ENCODE measurements at places on chromosomes 7 and 10.

GRCh38 chr7:131507592-131508331 is 48.7 kb downstream of the PODXL start:
- peak; percentile 69 for DNase-seq

- peak; percentile 55 for DNase-seq
These were observed 42.5 kb downstream of the FOXK1 start for GRCh38 chr7:4724648-4725013.

DNA sequence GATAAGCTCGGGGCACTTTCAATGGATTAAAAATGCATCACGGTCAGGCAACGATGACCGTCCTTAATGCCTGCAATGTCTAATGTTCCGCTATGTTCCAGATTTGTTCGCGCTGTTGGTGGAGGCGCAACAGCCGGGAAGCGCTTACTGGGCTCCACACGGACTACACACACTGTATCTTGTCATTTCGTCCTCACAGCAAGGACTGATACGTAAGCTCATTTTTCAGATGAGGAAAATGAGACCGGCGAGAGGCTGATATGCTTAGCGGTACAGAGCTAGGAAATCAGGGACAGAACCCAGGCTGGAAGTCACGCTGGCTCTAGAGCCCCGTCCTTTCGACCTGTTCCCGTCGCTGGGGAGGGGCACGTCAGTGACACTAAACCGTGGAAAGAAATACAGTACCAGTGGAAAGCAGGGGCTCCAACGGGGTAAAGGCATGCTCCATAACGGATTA is 670 bp downstream of the TPK1 start:
- peak; percentile 32 for DNase-seq

DNA sequence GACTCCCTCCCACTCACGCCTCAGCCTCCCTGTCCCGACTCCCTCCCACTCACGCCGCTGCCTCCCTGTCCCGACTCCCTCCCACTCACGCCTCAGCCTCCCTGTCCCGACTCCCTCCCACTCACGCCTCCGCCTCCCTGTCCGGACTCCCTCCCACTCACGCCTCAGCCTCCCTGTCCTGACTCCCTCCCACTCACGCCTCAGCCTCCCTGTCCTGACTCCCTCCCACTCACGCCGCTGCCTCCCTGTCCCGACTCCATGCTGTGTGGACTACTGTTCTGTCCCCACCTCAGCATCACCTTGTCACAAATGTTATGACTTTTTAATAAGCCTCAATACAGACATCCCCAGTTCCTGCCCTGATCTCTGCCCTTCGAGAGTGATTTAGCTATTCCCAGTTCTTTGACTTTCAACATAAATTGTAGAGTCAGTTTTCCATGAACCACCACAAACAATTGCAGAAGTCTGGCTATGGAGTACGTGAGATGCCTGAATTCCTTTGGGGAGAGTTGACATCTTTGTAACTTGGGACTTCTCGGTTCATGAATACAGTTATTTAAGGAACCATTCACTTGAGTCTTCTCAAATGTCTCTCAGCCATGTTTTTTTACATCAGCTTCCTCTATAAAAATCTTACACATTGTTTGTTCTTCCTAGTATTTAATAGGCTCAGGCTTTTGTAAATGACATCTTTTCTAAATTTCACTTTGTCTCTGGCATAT is 71.9 kb downstream of the FOXL3 start:
- no peak for DNase-seq

DNA sequence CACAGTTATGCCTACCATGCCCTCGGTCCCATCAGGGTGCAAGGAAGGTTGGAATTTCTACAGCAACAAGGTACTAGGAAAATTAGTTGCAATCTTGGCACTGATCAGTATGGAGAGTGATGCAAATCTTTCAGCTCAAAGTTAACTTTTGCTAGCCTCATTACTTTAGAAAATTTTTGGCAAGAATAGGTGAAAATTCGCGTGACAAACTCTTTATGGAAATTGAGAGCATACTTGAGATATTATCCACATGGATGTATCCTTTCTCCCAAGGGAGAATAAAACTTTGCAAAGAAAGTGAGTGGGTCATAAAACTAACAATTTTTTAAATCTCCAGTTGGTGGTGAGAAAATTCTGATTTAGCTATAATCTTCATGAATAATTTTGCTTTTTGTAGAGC is 71.1 kb upstream of the SLC39A12 start:
- no peak for DNase-seq

- DNase-seq: no peak
These were observed 597 bp downstream of the SND1 start for GRCh38 chr7:127652333-127653248.

- no peak for DNase-seq
These were observed 146.8 kb downstream of the FZD1 start for GRCh38 chr7:91411060-91411459.

DNA sequence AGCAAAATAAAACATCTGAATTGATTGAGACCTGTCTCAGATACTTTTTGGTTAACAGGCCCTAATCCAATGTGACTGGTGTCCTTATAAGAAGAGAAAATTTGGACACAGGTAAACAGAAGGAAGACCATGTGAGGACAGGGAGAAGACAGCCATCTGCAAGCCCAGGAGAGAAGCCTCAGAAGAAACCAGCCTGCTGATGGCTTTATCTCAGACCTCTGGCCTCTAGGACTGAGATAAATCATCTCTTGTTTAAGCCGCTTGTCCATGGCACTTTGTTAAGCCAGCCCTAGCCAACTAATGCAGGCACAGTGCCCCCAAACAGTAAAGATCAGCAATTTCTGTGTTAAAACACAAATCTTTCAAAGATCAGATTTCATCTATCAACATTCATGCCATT is 41.8 kb upstream of the FIGNL1 start:
- DNase-seq: no peak

- DNase-seq: no peak
These were observed 140.6 kb downstream of the TMEM168 start for GRCh38 chr7:112649560-112649959.

DNA sequence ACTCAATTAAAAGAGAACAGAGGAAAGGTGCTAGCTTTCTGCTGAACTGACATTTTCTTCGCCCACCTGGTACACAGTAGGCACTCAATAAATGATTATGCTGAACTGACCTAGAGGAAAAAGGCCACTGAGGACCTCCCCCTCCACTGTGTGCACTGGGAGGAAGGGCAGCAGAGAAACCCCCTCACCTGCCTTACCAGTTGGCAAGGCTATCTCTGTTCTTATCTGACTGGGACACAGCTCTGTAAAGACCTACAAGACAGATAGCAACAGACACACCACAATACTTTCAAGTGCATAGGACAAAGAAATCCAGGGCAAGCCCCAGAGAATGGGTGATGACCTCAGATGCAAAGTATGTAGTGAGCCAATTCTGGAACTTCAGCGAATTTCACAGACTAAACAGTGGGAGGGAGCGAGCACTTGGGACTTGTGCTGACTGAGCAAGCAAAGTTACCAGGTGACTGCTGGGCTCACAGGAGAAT is 30.4 kb downstream of the PDLIM1 start:
- no peak for DNase-seq

DNA sequence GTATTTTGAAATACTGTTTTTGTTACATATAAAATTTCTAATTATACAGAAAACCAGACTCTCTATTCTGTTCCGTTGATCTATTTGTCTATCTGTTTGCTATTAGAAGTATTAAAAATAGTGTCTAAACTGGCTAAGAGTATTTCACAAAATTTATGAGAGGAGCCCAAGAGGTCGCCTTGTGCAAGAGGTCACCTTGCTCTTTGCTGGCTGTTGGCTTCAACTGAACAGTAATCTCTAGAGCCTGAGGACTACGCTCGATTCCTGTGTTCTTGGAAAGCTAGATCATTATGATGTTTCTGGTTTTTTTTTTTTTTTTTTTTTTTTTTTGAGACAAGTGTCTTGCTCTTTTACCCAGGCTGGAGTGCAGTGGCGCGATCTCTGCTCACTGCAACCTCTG is 428.6 kb downstream of the LRMDA start:
- no peak for DNase-seq

- no peak for DNase-seq
These were observed 106.0 kb downstream of the ADARB2 start for GRCh38 chr10:1631282-1631681.

DNA sequence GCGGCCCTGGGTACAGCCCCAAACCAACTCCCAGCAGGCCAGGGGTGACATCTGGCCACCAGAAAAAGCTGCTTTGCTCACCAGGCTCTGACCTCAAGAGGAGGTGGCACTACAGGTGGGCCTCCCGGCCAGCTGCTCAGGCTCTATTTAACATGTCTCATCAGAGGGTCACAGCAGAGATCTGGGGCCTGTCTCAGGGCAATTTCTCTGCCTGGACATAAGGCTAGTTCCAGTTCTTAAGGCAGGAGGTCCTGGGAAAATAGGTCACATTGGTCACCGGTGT is 88.6 kb downstream of the GFRA1 start:
- DNase-seq: no peak

DNA sequence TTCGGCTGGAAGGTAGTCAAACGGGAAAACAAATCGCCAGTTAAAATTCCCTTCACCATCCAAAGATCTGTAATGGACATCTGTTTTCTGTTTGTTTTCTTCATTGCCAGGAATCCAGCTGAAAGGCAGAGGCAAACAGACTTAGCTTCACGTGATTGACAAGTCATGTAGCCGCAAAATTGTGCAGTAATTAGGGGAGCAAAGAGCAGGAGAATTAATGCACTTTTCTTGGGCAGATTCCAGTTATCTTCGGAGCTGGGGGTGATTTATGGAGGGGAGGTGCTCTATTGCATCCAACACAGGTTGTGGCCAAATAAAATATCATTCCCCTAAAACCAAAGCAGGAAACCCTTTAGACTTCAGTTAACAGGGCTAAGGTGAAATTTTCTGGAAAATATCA is 162.2 kb downstream of the MYOF start:
- no peak for DNase-seq

GRCh38 chr7:16465469-16466361 is at the start of gene SOSTDC1:
TSS of gene SOSTDC1 (minus strand) at chr7:16465738. CDS start at chr7:16465668, 70 bp downstream.
- no peak for DNase-seq

- DNase-seq: no peak
These were observed at the start of gene PHYHIPL for GRCh38 chr10:59176241-59177030. TSS of gene PHYHIPL (plus strand) at chr10:59176643. CDS start at chr10:59176854, 211 bp downstream.

GRCh38 chr10:2979306-2979705 is 88.0 kb upstream of the PFKP start:
- DNase-seq: no peak

DNA sequence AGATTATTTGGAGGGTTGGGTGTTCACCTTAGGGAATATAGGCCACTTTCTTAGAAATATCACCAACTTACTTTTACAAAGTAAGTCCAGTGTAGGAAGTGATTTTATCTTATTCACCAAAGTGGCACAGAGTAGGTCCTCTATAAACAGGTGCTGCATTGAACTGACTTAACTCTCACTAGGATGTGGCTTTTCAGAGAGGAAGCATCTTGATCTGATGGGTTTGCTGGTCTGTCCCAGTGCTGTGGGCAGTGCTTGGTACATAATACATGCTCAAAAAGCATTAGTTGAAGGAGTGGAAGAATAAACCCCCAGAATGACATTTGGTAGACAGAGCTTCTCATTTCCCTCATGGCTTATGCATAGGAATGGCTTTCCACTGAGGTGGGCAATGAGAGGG is 334.7 kb downstream of the LRMDA start:
- DNase-seq: no peak

DNA sequence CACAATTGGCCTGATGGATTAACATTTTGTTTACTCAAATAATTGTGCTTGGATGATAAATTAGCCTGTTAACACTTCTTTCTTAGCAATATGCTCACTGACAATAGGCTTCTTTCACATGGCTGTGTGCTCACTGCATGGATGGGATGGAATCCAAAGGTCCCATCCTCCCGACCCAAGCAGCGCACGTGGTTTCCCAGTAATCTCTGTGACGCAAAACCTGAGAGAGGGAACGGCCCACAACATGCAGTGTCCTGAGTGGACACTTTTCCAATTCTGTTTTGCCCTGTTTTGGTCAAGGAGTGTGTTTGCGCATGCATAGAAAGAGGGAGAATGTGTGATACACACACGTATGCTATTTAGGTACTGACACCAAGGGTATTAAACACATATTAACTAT is 42.1 kb upstream of the RASGEF1A start:
- DNase-seq: no peak

DNA sequence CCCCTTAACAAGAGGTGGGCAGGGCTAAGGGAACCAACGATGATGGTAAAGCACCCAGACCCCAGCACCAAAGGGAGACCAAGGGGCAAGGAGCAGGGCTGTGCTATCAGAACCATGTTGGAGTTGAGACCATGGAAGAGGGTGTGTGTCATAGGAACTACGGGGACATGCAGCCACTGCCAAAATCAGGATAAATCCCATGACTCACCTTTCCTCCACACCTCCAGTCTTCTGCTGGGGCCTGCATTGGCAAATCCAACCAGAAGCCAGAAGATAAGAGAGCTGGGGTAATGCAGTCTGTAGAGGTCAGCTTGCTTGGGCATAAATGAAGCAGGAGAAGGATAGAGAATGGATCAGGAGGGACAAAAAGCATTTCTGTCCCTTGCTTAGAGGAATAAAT is 42.7 kb upstream of the SMARCD3 start:
- no peak for DNase-seq

GRCh38 chr10:33179067-33179466 is 155.4 kb downstream of the NRP1 start:
- DNase-seq: no peak

- DNase-seq: no peak
These were observed 141.5 kb upstream of the NPVF start for GRCh38 chr7:25369786-25370185.

Data from germinal center (tissue), 1 donor.